ENCODE measurements at places on chromosomes 3 and 15.

- DNase-seq, result no peak
Measured at GRCh38 chr3:139888561-139889140, 46.3 kb upstream of the CLSTN2 start.

GRCh38 chr3:141710121-141710520 is 28.0 kb upstream of the RNF7 start:
- DNase-seq, result no peak

DNA sequence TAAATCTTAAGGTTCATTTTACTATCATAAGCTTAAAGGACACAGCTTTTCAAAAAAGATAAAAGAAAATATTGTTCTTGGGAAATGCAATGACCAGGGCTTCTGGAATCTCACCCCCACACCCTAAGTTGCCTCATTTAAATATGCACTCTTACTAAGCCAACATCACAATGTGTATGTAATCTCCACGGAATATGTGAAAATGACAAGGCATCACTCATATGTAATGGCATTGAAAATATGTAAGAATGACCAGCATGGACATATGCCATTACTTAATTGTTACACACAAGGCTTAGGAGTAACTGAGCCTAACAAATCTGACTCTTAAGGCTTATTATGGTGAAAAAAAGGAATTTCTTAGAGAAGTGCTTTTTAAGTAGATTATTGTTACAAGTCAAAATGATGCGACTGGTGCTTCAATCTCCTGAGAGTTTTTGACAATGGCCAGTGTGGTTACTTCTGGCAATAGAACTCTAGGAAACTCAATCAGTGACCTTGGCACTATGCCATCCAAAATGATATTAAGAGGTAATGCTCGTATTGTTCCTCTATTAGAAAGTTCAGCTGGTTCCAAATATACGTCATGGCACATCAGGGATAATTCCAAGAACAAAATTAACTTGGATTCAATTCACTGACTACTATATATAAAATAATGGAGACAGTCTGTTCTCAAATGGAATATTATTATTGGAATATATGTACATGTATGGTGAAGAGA is 290.0 kb upstream of the PLSCR5 start:
- DNase-seq, result no peak

DNA sequence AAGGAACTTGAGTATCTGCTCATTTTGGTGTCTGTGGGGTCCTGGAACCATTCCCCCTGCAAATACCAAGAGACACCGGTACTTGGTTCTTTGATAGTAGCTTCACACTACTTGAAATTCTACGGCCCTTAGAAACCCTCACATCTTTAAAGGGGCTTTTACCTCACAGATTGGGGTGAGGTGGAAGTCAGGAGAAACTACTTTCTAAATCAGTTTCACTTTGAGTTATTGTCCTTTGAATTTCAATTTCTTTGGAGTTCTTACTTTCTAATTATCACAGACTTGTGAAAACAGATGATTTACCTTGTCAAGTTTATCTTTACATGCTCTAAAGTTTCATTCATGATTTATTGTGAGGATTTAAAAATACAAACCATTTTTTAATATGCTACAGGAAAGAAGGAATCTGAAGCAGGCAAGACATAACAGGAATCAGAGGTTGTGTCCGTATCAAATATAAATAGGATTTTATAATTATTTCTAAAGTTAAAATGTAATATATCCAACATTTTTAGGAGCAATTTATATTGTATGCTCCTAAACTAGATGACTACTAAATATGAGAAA is 98.9 kb downstream of the NEDD4 start:
- no peak for DNase-seq

- no peak for DNase-seq
Measured at GRCh38 chr3:37321377-37321781, 147.0 kb upstream of the LRRFIP2 start.

DNA sequence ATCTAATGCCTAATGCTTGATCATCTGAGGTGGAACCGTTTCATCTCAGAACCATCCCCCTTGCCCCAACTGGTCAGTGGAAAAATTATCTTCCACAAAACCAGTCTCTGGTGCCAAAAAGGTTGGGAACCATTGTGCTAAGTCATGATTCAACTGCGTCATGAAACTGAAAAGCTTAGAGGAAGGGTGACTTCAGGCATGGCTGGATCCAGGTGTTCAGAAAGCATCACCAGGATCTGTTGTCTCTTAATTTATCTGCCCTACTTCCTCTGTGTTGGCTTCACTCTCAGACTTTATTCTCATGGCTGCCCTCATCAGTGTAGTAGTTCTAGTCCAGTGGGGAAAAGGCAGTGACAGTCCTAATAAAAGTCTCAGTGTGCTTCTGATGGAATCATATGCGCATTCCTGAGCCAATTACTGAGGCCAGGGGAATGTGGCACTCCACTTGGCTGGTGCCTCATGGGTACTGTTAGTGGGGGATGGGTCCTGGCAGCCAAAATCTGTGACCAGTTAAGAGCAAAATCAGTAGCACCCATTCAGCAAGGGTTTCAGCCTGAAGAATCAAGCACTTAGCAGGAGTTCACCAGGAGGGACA is 110.3 kb downstream of the WNT5A start:
- no peak for DNase-seq

DNA sequence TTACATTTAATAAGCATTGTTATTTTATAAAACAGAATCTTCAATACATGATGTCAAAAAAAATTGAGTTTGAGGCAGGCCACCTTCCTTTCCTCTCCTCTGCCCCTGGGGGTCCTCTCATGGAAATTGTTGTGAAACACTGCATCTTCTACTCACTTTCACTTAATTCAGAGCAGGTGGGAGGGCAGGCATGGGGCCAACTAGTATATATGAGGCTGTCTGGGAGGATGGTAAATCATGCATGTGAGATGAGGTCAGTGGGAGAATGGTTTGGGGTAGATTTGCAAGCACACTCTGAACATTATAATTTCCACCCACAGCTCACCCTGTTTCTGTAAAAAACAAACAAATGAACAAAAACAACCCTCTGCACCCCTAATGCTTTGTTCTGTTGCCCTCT is 10.4 kb upstream of the CCDC14 start:
- no peak for DNase-seq

GRCh38 chr3:160027541-160028195 is 39.0 kb downstream of the IL12A start:
- DNase-seq, result no peak

- DNase-seq, result no peak
Measured at GRCh38 chr3:66376568-66376967, 124.3 kb downstream of the LRIG1 start.

- DNase-seq, result no peak
Measured at GRCh38 chr15:98760112-98760826, 111.9 kb downstream of the IGF1R start.
